ENCODE measurements at places on chromosomes 5 and 9. TPM values are rescaled to one million over a fixed set of nuclear protein-coding genes. Genes with fewer than 3 reads are reported as not detected.
A peak's percentile ranks its signal among the peaks of the same experiment; 100 is the strongest.

- no peak overlapping the region for H3K27ac ChIP-seq
- no peak for DNase-seq
- H3K4me3 ChIP-seq = no peak overlapping the region
- H3K27me3 ChIP-seq = no peaks in the 10 kb centered on the region
- no peaks in the 10 kb centered on the region for H3K36me3 ChIP-seq
- H3K4me1 ChIP-seq = no peaks in the 10 kb centered on the region
Measured at GRCh38 chr9:89915187-89915586, 310.4 kb downstream of the GADD45G start.

GRCh38 chr9:127334725-127335124 lies 62.2 kb upstream of the SLC2A8 start:
- H3K36me3 ChIP-seq = no peaks in the 10 kb centered on the region
- no peak overlapping the region for H3K4me3 ChIP-seq
- DNase-seq = no peak
- no peaks in the 10 kb centered on the region for H3K27me3 ChIP-seq

DNA sequence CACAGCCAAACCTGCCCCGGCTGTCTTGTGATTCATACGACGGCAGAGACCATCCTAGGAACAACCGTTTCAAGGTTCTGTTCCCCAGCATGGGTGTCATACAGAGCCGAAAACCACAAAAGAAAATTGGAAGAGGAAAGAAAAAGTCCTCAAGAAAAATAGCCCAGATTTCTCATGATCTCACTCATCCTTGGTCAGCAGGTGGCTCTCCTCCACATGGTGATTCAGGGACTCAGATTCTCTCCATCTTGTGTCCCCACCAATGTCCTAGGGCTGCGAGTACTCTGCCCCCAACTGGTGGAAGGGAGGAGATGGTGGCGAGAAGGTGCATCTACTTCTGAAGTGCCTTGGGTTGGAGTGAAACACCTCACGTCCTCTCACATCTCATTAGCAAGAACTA lies 25.6 kb downstream of the PDZD2 start:
- H3K27ac ChIP-seq = peak overlapping the region; percentile 90
- no peaks in the 10 kb centered on the region for H3K36me3 ChIP-seq
- H3K4me3 ChIP-seq = no peak overlapping the region
- DNase-seq = no peak
- no peaks in the 10 kb centered on the region for H3K27me3 ChIP-seq
- peaks cover 53% of the 10 kb centered on the region for H3K4me1 ChIP-seq

DNA sequence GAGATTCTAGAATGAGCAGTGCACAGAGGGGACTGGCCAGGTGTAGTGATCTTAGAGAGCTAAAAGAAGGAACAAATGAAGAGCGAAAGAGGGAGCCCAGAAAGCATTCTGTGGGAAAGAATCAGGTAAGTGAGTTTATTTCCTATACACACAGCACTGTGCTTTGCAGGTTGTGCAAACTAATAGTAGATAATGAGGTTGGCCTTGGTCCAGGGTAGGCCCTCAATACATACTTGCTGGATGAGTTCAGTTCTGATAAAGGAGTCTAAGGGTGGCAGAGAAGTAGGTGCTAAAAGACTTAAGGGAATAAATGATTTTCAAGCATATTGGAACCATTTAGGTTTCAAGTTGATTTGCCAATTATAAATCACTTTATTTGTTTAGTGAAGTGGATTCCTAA lies 122.0 kb downstream of the NPR3 start:
- H3K27me3 ChIP-seq = no peaks in the 10 kb centered on the region
- no peak overlapping the region for H3K27ac ChIP-seq
- no peak overlapping the region for H3K4me3 ChIP-seq
- peaks cover 17% of the 10 kb centered on the region for H3K4me1 ChIP-seq

DNA sequence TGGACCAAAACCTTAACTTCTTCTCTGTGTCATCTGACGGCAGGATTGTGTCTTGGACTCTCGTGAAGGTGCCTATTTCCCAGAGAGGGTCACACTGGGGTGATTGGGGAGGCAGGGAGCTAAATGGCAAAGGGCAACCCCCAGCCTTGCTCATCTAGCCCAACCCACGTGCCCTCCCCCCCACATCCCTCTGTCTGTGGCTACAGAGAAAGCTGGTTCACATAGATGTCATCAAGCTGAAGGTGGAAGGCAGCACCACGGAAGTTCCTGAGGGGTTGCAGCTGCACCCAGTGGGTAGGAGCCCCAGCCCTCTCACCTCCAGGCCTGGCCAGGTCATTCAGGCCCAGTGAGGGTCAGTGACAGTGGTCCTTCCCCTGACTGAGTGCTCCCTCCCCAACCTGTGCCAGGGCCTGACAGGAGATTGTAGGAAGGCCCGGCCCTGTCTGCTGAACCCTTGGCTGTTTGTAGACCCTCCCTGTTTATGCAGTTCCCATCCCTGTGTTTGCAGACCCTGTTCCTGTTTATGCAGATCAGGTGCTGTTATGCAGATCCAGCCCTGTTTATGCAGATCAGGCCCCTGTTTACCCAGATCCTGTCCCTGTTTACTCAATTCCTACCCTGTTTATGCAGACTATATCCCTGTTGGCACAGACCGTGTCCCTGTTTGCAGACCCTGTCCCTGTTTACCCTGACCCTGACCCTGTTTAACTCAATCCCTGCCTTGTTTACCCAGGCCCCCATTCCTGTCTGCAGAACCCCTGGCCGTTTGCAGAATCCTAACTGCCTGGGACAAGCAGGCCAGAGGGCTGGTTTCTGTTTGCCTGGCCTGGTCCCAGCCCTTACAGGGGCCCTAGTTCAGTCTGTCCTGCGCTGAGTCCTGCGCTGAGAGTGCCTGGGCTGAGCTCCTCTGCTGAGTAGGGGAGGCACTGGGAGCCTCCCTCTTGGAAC lies 10.4 kb downstream of the ENHO start:
- DNase-seq = no peak
- no peaks in the 10 kb centered on the region for H3K4me1 ChIP-seq
- no peak overlapping the region for H3K27ac ChIP-seq
- H3K27me3 ChIP-seq = no peaks in the 10 kb centered on the region
- no peak overlapping the region for H3K4me3 ChIP-seq

DNA sequence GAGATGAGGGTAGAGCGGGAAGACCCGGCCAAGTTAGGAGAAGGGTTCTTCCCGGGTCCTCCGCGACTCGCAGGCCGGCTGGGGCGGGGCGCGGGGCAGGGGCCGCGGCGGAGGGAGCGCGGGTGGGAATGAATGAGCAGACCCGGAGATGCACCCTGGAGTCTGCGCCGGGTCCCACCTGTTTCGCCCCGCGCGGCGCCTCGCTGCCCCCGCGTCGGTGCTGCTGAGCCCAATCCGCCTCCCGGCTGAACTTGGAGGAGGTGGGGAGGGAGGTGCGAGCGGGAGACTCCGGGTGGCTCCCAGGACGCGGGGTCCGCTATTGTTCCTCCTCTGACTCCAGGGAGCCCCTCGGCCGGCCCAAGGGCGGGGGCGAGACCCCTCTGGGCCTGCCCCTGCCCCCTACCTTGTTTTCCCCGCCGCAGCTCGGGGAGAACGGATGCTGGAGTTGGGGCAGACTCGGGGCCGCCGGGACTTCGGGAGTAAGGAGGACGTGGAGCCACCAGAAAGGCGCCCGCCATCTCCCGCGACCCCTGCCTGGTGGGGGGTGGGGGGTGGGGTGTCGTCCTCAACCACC lies 659 bp downstream of the RAI14 start:
- peak overlapping the region; percentile 80 for H3K4me3 ChIP-seq
- H3K4me1 ChIP-seq = peaks cover 18% of the 10 kb centered on the region
- no peaks in the 10 kb centered on the region for H3K36me3 ChIP-seq
- no peak for DNase-seq
- peak overlapping the region; percentile 94 for H3K27ac ChIP-seq
- H3K27me3 ChIP-seq = no peaks in the 10 kb centered on the region

- no peaks in the 10 kb centered on the region for H3K27me3 ChIP-seq
- no peaks in the 10 kb centered on the region for H3K4me1 ChIP-seq
Measured at GRCh38 chr5:658103-658502, 35.0 kb downstream of the TPPP start.

- no peak overlapping the region for H3K4me3 ChIP-seq
- no peak for DNase-seq
- no peaks in the 10 kb centered on the region for H3K4me1 ChIP-seq
Measured at GRCh38 chr5:54438620-54439389, 16.7 kb upstream of the HSPB3 start.

DNA sequence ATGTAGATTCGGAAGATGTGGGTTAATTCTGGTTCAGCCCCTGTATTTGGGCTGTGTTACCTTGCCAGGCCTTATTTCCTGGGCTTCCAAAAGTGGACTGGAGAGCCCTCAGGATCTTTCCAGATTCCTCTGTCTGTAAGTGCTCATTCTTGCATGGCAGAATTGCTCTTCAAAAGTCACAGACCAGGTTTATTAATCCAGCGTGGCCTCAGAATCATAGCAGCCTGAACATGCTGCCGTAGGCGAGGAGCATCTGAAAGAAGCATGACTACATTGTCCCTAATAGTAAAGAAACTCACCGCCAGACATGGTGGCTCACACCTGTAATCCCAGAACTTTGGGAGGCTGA lies 307.8 kb downstream of the GADD45G start:
- H3K4me1 ChIP-seq = no peaks in the 10 kb centered on the region
- no peaks in the 10 kb centered on the region for H3K36me3 ChIP-seq
- H3K27ac ChIP-seq = no peak overlapping the region
- no peak for DNase-seq
- H3K27me3 ChIP-seq = no peaks in the 10 kb centered on the region
- H3K4me3 ChIP-seq = no peak overlapping the region

- H3K4me1 ChIP-seq = peaks cover 12% of the 10 kb centered on the region
- no peaks in the 10 kb centered on the region for H3K36me3 ChIP-seq
- no peaks in the 10 kb centered on the region for H3K27me3 ChIP-seq
- H3K4me3 ChIP-seq = peak overlapping the region; percentile 58
- H3K27ac ChIP-seq = peak overlapping the region; percentile 74
Measured at GRCh38 chr9:87713278-87713987, 12.5 kb upstream of the CTSL start.

GRCh38 chr5:151078490-151079262 lies 2.2 kb downstream of the TNIP1 start:
- no peak overlapping the region for H3K4me3 ChIP-seq
- H3K4me1 ChIP-seq = peaks cover 21% of the 10 kb centered on the region
- H3K36me3 ChIP-seq = no peaks in the 10 kb centered on the region
- no peak for DNase-seq
- no peaks in the 10 kb centered on the region for H3K27me3 ChIP-seq

DNA sequence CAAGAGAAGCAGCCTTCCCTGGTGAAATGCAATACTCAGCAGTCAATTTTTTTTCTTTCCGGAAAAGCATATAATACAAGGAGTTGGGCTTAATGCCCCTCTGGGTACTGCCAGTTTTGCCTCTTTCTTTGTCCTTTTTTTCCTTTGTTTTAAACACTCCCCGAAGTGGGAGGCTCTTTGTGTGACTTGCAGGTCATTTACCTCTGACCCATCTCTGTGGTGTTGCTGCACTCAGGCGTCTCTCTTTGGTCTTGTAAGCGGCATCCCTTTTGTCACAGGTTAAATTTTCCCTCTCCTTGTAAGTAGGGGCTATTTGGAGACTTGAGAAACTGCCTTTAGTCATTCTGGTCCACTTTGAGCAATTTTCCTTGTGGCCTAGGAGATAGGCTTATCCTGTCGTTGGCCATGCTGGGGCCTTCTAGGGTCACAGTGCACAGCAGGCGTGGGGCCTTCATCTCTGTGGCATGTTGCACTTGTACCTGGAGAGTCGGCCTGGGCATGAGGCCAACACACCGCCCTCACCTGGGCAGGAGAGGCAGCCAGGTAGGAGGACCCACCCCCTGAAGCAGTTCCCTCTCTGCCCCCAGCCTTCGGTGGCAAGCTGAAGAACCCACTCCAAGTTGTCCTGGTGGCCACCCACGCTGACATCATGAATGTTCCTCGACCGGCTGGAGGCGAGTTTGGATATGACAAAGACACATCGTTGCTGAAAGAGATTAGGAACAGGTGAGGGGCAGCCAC lies 27.7 kb upstream of the CTSL start:
- no peak for DNase-seq
- H3K36me3 ChIP-seq = no peaks in the 10 kb centered on the region
- no peaks in the 10 kb centered on the region for H3K4me1 ChIP-seq

GRCh38 chr9:98852961-98853360 lies 45.5 kb downstream of the GALNT12 start:
- DNase-seq = no peak
- no peak overlapping the region for H3K27ac ChIP-seq
- no peaks in the 10 kb centered on the region for H3K4me1 ChIP-seq
- H3K36me3 ChIP-seq = no peaks in the 10 kb centered on the region
- no peak overlapping the region for H3K4me3 ChIP-seq

DNA sequence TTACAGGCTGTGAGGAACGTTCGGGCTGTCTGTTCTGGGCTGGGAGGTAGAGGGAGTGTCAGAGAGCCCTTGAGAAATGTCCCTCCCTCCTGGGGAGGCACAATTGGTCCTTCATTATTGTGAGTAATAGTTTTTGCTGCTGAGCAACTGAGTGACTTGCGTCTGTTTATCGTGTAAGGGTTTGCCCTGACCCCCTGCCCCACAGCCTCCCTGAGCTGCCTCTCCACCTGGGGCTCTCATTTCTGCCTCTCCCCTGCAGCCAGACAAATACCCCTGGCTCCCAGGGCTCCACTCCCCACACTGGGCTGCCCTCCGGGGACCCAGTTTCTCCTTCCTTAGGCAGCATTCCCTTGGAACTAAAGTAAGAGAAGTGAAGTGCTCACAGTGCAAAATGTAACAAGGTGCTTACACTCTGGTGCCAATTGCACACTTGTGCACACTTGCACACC lies 174.9 kb upstream of the MVB12B start:
- no peak overlapping the region for H3K4me3 ChIP-seq
- no peak overlapping the region for H3K27ac ChIP-seq
- DNase-seq = no peak
- no peaks in the 10 kb centered on the region for H3K4me1 ChIP-seq
- no peaks in the 10 kb centered on the region for H3K27me3 ChIP-seq

- H3K27me3 ChIP-seq = no peaks in the 10 kb centered on the region
- no peak overlapping the region for H3K27ac ChIP-seq
- DNase-seq = no peak
- no peaks in the 10 kb centered on the region for H3K36me3 ChIP-seq
Measured at GRCh38 chr5:83946516-83946915, 225.9 kb upstream of the HAPLN1 start.

DNA sequence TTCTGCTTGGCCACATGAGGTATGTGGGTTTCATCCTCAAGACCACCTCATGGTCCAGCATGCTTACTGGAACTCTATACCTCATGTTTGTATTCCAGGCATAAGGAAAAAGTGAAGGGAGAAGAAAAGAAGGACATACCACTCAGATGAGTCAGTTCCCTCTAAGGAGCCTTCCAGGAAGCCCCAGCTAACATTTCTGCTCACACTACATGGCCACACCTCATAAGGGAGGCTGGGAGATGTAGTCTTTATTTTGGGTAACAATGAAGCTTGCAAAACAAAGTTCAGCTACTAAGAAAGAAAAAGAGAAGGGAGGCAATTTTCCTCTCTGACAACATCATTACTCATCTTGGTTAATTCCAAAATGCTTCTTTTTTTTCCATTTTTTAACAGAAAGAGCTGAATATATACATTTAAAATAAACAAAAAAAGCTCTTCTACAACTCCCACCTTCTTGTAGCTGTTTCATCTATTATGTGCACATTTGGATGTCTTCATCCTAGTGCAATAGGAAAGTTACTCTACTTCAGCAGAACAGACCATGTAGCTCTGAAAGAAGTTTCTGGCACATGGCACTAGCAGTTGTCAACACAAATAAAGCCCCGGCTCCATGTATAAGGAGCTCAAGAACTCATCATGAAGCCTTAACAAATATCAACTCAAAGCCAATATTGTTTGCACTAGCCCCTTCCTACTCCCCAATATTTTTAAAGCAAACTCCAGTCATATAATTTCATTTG lies 123.6 kb upstream of the CCDC112 start:
- no peaks in the 10 kb centered on the region for H3K36me3 ChIP-seq
- H3K27me3 ChIP-seq = no peaks in the 10 kb centered on the region
- H3K27ac ChIP-seq = no peak overlapping the region
- no peak overlapping the region for H3K4me3 ChIP-seq
- peaks cover 3% of the 10 kb centered on the region for H3K4me1 ChIP-seq

PCDHAC2 gene
- 0.71 TPM for total RNA-seq

FBP1 gene
- total RNA-seq = 6.6 TPM

GABRP gene
- total RNA-seq = not detected

NME5 gene
- not detected for total RNA-seq

FBLL1 gene
- total RNA-seq = not detected

CDO1 gene
- 132 TPM for total RNA-seq

FOXI1 gene
- not detected for total RNA-seq

All from thoracic aorta (tissue), 2 donors.